ENCODE measurements at places on chromosomes 5 and 9. TPM values are rescaled to one million over a fixed set of nuclear protein-coding genes. Genes with fewer than 3 reads are reported as not detected.

The PDCD1LG2 gene
- 4.1 TPM for total RNA-seq

The PAEP gene
- total RNA-seq = not detected

- no peak for DNase-seq
Observed at GRCh38 chr9:98559561-98559960, 149.2 kb downstream of the GABBR2 start.

DNA sequence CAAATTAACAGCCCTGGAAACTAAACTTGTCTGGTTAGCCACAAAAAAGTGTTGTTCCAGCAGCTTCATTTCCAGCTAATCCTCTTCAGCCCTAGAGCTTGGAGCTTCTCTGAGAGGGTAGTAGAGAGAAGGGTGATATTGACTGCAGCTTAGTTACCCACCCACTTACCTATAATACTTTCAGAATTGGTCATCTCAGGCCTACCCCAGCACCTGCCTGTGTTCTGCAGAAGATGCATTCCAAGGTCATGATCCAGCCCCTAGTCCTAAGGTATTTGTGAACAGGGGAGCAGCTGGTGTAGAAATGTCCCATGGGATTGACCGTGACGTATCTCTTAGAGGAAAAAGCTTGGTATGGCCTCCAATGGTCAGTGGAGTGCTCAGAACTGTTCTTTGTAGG is 289.0 kb downstream of the NR3C1 start:
- no peak for DNase-seq

DNA sequence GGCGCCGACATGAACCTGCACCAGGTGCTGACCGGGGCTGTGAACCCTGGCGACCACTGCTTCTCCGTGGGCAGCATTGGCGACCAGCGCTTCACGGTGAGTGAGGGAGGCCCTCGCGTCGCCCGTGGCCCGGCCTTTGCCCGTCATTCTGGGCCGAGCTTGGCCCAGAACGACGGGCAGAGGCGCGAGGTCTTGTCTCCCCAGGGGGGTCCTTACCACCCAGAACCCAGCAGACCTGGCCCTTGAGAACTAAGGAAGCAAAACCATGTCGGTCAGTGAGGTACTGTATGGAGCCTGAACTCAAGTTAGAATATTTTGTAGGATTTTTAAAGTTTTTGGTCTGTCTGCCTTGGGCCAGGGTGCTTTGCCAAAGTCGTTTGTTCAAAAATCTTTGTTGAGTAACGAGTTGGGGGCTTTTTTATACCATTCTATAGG is 691 bp downstream of the DMXL1 start:
- DNase-seq = no peak

- no peak for DNase-seq
Observed at GRCh38 chr5:97425511-97425910, 242.5 kb upstream of the RIOK2 start.

DNA sequence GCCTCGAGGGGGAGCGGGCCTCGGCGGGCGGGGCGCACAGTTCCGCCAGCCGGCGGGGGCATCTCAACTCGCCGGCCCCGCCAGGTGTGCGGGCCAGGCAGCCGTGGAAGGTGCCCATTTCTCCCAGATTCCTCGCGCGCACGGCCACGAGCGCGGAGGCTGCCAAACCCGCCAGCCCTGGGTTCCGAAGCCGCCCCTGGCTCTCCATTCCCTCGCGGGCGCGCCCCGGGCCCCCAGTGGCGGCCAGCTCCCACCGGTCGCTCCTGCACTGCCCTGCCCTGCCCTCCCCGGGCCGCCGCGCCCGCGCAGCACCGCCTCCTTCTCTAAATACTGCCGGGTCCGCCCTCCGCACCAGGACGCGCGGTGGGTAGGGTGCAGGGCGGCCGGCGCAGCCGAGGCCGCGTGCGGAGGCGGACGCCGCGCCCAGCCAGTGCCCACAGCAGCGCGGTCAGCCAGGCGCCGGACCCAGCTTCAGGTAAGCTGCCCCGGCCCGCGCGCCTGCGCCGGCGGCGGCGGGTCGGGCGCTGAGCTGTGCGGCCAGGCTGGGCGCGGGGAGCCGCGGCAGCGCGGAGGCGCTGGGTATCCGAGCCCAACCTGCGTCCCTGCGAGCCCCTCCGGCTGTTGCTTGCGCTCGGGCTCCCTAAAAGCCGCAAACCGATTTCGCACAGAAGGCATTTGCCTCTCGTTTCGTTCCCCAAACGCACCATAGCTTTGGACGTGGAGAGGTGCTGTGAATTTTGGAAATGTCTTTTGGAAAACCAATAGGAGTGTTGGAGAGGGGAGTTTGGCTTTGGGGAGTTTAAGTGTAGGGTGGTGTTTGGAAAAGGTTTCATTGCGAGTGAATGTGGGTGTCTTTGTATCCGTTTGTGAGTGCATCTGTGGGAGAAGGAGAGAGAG is at the start of gene TMEM171:
Gene TMEM171 (plus strand): TSS at position 354 of the 897 bp plus-strand sequence. CDS start 2,799 bp downstream, outside the sequence.
- no peak for DNase-seq

DNA sequence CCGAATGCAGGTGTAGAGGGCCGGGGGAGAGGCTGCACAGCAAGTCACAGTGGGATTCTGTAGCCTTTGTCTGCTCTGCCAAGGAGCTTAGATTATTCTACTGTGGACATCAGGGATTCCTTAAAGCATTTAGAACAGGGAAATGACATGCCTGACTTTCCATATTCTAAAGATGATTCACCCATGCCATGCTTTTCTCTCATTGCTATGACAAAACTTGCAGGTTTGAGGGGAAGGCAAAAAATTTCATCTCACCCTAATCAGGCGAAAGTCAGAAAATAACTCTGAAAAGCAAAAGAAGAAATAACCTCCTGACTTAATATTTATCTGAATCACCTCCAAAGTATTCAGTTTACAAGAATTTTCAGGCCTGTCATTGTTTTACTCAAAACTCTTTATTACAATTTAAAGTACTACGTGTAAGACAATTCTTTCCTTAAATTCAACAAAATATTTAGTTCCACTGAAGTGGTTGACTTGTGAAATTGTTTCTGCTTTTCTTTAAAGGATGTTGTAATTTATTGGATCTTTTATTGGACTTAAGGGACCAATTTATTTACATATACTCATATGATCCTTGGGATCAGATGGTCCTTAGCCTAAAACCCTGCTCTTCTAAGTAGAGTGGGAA is 30.0 kb upstream of the GAS1 start:
- no peak for DNase-seq

DNA sequence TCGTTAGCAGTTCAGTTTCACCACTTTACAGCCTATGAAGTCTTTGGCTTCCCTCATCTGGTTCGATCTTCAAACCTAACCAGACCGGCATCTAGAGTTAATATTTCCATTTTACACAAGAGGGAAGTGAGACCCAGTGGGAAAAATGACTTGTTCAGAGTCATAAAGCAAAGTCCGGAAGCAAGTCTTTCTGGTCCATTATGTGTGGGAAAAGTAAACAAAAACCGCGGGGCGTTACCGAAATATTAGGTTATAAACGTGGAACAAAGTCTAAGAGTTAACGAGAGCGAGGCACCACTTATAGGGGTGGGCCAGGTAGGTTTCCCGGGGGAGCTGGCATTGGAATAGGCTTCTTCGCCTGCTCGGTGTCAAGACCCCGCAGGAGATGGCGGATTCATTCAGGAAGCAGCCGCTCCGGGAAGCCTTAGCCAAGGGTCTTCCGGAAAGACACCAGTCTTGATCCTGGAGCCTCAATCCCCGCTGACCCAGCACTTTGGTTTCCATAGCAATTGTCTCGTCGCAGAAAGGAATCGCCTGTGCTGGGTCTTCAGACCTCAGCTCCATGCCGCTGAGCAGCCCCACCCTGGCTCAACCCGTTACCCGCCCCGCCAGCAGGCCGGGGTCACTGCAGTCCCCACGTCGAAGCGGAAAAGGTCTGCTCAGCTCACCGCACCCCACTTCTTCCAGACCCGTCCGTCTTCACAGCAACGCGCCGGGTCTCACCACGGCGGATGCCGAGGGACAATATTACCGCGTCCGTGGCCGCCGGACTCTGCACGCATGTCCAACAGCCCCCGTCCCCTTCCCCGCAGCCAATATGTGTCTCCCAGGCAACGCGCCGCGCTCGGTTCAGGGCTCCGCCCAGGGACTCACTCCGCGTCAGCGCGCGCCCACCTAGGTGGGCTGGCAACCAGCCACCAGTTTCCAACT is at the start of gene C5orf52:
Gene C5orf52 (plus strand): TSS at position 872 of the 930 bp plus-strand sequence. CDS start 82 bp downstream, outside the sequence.
- DNase-seq = no peak

DNA sequence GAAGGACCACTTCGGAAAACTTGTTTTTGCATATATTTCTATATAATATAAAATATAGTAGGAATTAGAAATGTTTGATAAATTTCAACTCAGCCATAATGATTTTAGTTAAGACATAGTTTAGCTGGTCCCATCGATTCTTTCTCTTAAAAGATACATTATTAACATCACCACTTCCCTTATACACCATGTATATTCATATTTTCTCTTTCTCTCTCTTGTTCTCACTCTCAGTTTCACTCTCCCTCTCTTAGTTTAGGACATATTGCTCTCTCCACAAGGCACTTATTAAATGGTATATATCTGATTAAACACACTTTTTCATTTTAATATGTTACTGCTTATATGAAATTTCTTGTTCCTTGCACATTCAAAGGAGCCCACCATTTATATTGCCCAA is 90.1 kb upstream of the RASEF start:
- no peak for DNase-seq

The GRM6 gene
- not detected for total RNA-seq

DNA sequence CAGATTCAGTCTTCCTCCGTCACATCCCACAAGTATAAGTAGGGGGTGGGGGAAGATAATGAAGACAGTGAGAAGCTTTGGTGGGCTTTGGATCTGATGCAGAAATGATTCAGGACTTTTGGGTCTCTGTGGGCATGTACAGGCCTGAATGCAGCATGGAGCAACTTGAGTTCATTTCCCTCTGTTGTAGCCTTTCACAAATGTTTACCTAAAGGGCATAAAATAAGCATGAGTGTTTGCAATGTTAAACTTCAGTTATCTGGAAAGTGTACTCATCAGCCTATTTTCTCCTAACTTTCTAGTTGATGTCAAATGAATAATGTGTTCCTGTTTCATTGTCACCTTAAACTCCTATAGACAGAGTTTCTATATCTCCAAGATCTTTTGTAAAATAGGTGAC is 39.3 kb downstream of the GARNL3 start:
- no peak for DNase-seq

- no peak for DNase-seq
Observed at GRCh38 chr9:131826966-131827525, 87.2 kb upstream of the RAPGEF1 start.

DNA sequence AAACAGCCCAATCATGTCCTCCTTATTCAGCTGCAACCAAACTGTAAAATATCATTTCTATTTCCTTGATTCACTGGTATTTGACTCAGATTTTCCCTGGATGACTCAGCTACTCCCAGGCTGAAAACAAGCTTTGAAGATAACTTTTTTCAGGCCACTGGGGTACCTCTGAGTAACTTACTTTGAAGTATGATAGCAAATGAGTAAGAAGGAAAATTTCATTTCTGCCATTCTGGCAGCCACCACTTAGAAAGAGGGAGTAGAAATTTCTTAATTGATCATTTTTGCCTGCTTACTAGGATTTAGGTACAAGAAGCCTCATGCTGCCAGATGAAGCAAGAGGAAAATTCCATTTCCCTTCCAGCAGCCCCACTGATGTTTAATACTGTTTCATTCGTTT is 247.4 kb downstream of the PRELID2 start:
- no peak for DNase-seq

The PLAC8L1 gene
- not detected for total RNA-seq

The PCDHGB2 gene
- total RNA-seq = 5.1 TPM

The ANKRD18B gene
- not detected for total RNA-seq

The NEURL1B gene
- 12.7 TPM for total RNA-seq

- no peak for DNase-seq
Observed at GRCh38 chr9:83544002-83544698, 5.9 kb upstream of the FRMD3 start.

- no peak for DNase-seq
Observed at GRCh38 chr5:45779874-45780671, 83.9 kb upstream of the HCN1 start.

The SOHLH1 gene
- total RNA-seq = not detected

The MARCHF11 gene
- not detected for total RNA-seq

GRCh38 chr9:86858009-86858408 is 89.3 kb downstream of the GAS1 start:
- DNase-seq = no peak

The RAB3C gene
- 5.5 TPM for total RNA-seq

DNA sequence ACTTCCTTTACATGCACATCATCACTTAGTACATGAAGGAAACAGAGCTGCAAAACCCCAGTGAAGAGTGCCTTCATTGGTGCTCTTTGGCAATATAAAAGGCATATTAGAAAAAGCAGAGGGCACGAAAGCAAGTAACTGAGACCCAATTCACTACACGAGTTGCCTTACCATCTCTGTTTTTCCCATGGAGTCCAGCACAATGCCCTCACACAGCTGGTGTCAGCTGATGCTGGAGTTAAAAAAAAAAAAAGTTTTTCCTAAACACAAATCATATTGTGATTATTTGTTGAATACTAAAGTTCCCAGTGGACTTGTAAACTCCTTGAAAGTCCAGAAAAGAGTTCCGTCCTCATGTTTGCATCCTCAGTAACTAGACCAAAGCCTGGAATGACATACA is 25.6 kb downstream of the MARCHF3 start:
- no peak for DNase-seq

DNA sequence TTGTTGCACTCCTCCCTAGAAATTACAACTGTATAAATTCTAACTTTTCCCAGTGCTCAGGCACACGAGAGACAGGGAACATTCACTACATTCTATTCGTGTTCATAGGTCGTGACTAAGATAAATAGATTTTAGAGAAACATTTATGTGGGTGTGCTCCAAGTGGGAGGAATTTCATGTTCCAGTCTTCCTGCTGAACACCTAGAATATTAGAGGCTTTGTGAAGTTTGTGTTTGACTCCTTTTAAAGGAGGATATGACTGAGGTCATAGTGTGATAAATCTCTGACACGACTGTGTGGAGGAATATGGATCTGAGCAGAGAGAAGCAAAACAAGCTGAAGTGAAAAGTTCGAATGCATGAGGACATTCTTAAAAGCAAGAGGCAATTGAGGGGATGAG is 355.3 kb downstream of the ZSWIM6 start:
- no peak for DNase-seq

GRCh38 chr5:123786411-123786810 is 274.4 kb downstream of the CSNK1G3 start:
- DNase-seq = no peak

GRCh38 chr9:71465392-71465791 is 302.9 kb downstream of the CEMIP2 start:
- DNase-seq = no peak

DNA sequence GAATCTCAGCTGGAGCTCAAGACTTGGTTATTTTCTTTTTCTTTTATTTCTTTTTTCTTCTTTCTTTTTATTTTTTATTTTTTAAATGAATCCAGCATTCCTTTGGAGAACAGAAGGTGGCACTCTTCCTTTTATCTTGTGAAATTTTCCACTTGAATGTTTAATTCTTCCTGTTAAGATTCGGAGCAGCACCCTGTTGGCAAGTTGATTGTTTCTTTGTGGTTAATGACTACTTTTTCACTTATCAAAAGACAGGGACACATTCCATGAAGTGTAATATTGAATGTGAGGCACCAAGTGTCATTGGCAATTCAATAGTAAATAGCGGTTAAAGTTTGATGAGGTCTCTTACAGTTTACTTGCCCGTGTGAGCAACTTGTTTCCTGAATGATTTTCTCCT is 240.5 kb upstream of the CHD1 start:
- DNase-seq = no peak

GRCh38 chr5:148759101-148759500 is 67.3 kb upstream of the ADRB2 start:
- no peak for DNase-seq
